ENCODE measurements at places on chromosomes 5 and 9. TPM values are rescaled to one million over a fixed set of nuclear protein-coding genes. Genes with fewer than 3 reads are reported as not detected.
A peak's percentile ranks its signal among the peaks of the same experiment; 100 is the strongest.

DNA sequence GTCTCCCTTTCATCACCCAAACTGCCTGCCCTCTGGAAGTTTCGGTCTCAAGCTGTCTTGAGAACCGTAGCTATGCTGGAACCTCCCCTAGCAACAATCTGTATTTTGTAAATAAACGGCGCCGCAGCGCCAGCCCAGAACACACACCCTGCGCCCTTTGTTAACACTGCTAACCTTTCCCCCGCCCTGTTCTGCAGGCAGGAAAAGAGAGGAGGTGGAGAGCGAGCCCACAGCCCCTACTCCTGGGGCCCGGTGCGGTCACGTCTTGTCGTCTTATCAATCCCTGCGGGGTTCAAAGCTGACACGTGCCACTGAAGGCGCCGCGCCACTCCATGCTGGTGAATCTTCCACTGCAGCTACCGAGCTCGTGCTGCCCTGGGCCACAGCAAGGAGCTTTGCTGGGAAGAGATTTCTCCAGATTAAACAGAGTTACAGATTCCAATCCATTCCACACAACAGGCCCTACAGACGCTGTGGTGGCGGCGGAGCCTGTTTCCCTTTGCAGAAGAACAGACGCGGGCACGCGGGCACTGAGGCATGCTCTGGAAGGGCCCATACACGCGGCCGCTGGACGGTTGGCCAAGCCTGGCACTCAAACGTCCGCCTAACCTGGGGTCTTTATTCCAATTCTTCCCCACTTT lies 25.3 kb downstream of the ZDHHC11B start:
- no peak for DNase-seq

DNA sequence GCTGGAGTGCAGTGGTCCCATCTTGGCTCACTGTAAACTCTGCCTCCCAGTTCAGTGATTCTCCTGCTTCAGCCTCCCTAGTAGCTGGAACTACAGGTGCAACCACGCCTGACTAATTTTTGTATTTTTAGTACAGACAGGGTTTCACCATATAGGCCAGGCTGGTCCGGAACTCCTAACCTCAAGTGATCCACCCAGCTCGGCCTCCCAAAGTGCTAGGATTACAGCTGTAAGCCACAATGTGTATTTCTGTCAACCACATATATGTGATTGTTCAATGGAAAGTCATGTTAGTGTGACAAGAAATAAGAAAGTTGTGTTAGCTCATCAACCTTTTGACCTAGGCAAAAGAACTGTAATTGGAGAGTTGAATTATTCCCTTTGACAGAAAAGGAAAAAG lies 677.1 kb upstream of the CHD1 start:
- DNase-seq, result no peak

DNA sequence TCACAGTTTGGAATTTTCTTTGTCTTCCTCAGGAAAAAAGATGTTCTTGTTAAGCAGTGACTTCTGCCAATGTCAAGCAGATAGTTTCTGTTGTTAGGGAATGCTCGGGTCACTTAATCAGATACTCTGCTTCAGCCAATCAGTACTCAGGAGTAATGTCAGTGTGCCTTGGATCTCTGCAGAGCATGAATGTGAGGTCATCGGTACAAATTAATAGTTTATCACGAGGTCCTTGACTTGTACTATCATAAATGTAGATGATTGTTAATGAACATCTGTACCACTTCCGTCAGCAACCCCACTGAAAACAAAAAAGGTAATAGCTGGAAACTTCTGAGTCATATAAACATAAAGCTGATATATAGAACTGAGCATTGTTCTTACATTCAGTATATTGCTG lies 73.6 kb downstream of the FBXL7 start:
- DNase-seq, result no peak

- no peak for DNase-seq
Measured at GRCh38 chr9:5554254-5554653, 43.9 kb downstream of the PDCD1LG2 start.

GRCh38 chr5:83035373-83036100 lies 41.7 kb downstream of the TMEM167A start:
- peak; percentile 83 for DNase-seq

DNA sequence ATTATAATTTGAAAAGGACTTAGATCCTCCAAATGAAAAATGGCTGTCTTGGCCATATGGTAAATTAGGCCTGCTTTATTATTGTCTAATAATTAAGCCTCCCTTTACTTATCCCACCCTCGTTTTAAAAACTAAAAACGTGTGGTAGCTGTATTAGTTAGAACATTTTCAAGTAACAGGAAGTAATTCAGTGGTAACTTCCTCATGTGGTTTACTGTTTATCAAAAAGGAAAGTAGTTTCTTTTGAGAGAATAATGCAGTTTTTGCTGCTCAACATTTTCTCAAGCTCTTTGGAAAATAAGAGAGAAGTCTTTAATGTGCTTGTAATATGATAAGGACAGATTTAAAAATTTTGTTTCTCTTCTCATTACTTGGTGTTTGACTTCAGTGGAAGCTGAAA lies 26.0 kb downstream of the ZCCHC7 start:
- peak; percentile 4 for DNase-seq

DNA sequence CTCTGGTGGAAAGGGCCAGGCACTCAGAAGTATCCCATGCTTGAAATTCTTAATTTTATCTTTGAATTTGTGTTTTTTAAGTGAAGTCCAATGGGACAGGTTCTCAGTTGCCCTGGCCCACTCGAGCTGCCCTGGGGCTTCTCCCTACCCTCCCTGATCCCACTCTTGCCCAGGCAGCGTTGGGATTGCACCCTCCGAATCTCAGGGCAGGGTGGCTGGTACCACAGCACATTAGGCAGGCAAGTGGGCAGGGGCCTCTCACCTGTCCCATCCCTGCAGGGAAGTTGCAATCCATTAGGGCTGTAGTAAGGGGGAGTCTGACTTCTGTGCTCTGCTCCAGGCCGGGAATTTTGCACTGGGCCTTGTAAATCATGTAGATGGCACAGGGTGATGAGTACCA lies 2.7 kb downstream of the RUFY1 start:
- DNase-seq, result no peak

- no peak for DNase-seq
Measured at GRCh38 chr5:77546-77945, 14.4 kb upstream of the PLEKHG4B start.

DNA sequence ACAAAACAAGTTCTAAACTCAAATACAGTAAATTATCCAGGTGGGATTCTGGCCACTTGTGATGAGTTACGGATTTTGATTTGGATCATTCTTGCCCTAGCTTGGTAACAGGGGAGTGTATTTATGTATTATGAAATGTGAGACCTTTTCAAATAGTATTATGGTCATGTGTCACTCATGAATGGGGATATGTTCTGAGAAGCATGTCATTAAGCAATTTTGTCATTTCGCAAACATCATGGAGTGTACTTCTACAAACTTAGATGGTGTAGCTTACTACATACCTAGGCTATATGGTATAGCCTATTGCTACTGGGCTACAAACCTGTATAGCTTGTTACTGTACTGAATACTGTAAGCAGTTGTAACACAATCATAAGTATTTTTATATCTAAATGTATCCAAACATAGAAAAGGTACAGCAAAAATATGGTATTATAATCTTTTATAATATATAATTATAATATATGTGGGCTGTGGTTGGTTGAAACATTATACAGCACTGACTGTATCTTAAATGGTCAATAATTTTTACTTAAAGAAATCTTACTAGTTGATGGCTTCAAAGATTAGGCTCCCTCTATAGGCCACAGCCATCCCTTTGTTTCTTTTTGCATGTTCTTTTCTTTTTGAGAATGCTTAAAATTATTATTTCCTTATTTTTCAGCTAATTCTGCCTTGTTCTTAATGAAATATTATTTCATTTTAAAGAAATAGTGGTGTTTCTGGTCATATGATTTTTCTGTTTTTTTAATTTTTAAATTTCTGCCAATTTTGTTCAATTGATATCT lies 128.4 kb downstream of the MAST4 start:
- DNase-seq, result no peak

- peak; percentile 57 for DNase-seq
Measured at GRCh38 chr5:6766604-6767093, 53.4 kb downstream of the TENT4A start.

- peak; percentile 21 for DNase-seq
Measured at GRCh38 chr9:68949271-68950000, 64.5 kb downstream of the PRKACG start.

DNA sequence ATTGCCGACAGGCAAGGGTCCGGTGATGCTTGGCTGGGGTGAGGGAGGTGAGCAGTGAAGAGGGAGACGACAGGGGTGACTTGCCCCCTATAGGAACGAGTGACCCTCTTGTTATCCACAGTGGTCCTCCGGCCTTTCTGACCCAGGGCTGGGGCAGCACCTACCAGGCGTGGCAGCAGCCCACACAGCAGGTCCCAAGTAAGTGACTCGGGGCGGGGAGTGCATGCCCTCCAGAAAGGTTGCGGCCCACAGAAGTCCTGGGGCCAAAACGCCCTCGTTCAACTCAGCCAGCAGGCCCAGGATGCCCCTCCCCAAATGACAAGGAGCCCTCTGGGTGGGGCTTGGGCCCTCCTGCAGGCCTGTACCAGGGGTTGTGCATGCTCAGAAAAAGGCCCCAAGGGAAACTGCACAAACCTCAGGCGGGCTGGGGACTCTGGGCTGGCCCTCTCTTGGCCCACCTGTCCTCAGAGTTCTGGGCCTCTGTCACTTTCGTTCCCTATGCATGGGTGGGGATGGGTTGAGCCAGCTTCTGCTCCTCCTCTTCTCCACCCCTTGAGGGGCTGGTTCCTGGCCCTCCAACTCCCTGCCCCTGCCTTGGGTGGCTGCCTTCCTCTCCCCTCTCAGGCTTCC lies 32.2 kb upstream of the PRDM12 start:
- DNase-seq, result no peak

DNA sequence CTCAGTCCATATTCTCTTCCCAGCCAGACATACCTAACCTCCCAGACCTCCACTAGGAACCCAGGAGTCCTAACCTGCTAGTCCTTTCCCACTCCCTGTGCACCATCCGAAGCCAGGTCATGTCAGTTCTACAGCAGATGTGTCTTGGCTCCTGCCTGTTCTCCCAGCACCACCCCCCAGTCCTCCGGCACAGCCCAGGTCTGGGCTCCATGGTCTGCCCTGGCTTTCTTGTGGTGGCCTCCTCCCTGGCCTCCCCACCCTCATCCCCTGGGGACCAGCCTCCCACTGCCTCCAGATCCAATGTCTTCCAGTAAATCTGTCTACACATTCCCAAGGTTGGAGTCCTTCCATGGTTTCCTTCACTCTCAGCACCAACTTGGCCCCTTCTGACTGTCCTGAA lies 20.0 kb downstream of the KCNIP1 start:
- no peak for DNase-seq

DNA sequence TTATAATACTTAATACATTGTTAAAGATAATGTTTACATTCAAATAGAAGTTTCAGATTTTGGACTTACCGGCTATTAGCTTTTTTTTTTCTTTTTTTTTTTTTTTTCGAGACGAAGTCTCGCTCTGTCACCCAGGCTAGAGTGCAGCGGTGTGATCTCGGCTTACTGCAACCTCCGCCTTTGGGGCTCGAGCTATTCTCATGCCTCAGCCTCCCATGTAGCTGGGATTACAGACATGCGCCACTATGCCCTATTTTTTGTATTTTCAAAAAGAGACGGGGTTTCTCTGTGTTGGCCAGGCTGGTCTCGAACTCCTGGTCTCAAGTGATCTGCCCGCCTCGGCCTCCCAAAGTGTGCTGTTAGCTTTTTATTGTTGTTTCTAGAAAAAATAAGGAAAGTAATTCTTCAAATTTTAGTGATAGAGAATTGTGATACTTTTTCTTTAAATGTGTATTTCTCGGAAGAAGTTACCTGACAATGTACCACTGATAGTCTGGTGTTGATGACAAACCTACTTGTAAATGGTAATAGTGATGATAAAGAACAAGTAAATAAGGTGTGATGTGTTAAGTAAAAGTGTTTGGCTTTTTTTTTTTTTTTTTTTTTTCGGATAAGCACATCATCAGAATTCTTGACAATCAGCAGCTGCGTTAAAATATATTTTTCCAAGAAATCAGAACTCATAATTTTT lies 2.7 kb downstream of the CDC42SE2 start:
- no peak for DNase-seq

Gene ZCCHC10
- polyA plus RNA-seq, result 21.3 TPM

Gene CCL21
- polyA plus RNA-seq, result 44.7 TPM

Gene LRRTM2
- 0.41 TPM for polyA plus RNA-seq
